LHCN-M2 (cell line): ENCODE measurements at places on chromosomes 13 and 19. TPM values are rescaled to one million over a fixed set of nuclear protein-coding genes. Genes with fewer than 3 reads are reported as not detected.
A peak's percentile ranks its signal among the peaks of the same experiment; 100 is the strongest.

Gene SERPINE3
- not detected in 2 replicates for total RNA-seq

Gene PTPRH
- total RNA-seq = 0.19 and 0.29 TPM in 2 replicates

Gene ANGPTL4
- total RNA-seq = 48.7 and 82.3 TPM in 2 replicates

Gene TRIP10
- total RNA-seq = 45.6 and 49.1 TPM in 2 replicates

Gene SLC6A16
- total RNA-seq = 0.11 TPM in 1 of 2 replicates, not detected in the other

Gene RAB20
- 6.2 and 8.1 TPM in 2 replicates for total RNA-seq

GRCh38 chr13:26420282-26420960 is 137.1 kb upstream of the WASF3 start:
- no peak for DNase-seq

GRCh38 chr19:51789061-51789795 is 5.7 kb upstream of the FPR3 start:
- DNase-seq = no peak

- DNase-seq = no peak
These were observed 4.4 kb downstream of the UPK1A start for GRCh38 chr19:35670686-35671085.

- no peak for DNase-seq
These were observed 46.1 kb upstream of the DCUN1D2 start for GRCh38 chr13:113536461-113537110.

GRCh38 chr13:94860981-94861407 is 148.6 kb upstream of the SOX21 start:
- DNase-seq = no peak

DNA sequence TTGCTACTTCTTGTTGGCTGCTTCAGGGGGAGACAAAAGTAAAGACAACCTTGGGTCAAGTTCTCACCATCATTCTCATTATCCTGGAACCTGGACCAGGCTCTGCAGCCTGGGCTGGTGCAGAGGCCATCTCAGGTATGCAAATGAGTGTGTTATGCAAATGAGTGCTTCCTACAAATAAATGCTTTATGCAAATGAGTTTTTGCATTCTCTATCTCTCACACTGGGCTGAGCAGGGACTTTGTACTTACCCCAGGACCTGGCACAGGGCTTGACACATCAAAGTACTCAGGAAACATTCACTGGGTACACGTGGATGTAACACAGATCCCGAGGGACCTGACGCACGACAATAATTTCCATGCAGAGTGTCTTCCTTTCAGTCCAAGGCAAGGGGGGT is 103.0 kb downstream of the DNAJC15 start:
- DNase-seq = no peak

GRCh38 chr13:112756081-112756480 is 66.2 kb downstream of the ATP11A start:
- DNase-seq = no peak

DNA sequence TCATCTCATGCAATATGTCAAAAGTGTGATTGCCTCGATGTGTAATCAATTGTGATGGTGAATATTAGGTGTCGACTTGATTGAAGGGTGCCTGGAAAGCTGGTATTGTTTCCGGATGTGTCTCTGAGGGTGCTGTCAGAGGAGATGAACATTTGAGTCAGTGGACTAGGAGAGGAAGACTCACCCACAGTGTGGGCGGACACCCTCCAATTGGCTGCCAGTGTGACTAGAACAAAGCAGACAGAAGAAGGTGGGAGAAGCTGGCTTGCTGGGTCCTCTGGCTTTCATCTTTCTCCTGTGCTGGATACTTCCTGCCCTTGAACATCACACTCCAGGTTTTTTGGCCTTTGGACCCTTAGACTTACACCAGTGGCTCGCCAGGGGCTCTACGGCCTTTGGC is 15.5 kb upstream of the CABP5 start:
- DNase-seq = no peak

GRCh38 chr13:83498481-83499190 is 383.6 kb downstream of the SLITRK1 start:
- DNase-seq = peak; percentile 92

- no peak for DNase-seq
These were observed 17.4 kb upstream of the AP1M2 start for GRCh38 chr19:10604460-10604980.

DNA sequence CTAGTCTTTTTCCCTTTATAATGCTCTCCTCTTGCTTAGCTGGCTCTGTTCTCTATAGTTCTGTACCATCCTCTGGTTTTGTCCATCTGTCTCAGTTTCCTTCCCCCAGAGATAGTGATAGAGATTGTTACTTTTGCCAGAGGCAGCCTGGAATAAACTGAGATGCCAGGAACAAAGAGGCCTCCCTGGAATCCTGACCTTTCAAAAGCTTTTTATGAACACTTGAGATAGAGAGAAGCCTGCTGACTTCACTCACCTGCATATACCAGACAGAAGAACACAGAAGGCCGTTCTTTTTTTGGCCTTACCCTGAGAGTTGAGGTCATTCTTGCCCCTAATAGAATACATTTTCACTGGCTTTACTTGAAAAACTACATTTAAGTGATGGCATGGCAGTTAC is 150.2 kb downstream of the LHFPL6 start:
- DNase-seq = no peak

GRCh38 chr13:40402931-40403431 is 263.5 kb downstream of the FOXO1 start:
- DNase-seq = peak; percentile 72
